ENCODE measurements at places on chromosomes 3 and 15.

- peak; percentile 29 for DNase-seq
Measured at GRCh38 chr15:34582461-34583371, 735 bp downstream of the GOLGA8B start.

DNA sequence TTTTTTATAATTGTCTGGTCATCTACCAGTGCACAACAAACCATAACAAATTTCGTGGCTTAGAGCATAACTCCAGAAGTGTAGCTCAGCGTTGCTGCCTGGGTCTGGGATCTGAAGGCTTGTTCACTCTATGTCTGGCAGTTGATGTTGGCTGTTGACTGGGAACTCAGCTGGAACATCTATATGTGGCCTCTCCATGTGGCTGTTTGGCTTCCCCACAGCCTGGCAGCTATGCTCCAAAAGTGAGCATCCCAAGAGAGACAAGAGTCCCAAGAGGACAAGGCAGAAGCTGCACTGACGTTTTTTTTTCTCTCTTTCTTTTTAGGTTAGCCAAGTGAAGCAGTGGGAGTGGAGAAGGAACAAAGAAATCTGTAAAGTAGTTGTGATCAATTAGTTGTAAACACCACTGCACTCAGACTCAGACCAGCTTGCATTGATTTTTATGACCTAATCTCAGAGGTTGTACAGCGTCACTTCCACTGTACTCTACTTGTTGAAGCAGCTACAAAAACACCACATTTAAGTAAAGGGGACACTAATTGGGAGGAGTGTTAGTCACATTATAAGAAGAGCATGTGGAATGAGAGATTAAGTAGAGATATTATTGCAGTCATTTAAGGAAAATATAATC lies 2.5 kb upstream of the GPR176 start:
- no peak for DNase-seq

GRCh38 chr3:184574515-184575417 lies 13.2 kb downstream of the EPHB3 start:
- DNase-seq = no peak

DNA sequence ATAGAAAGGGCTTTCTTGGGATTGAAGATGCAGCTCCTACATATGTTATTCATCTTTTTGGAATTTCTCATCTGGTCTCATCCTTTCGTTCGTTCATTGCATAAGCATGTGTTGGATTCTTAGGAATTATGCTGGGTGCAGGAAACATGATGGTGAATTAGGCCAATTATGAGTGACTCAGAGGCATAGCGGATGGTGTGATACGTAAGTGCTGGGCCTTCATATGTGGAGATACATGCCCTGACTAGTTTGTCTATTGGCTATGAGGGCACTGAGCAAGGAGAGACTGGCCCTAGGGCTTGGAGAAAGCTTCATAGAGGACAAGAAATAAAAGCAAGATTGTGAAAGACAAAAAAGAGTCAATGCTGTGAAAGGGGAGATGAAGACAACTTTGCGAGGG lies 235.1 kb downstream of the MYRIP start:
- no peak for DNase-seq

DNA sequence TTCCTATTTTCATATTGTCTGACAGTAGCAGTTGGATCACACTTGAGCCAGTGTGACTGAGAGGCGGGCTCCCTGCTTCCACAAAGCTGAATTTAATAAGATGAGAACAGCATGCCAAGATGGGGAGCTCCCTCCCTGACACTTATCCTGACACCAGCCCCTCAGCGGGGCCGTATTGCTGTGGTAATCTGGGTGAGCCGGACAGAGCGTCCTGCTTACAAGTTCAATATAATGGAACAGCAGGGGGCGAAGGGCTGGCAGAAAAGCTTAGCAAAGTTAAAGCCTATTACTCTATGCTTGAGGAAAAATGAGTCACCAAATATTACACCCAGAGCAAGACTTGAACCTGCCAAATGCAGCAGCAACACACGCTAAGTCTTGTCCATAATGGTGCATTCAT lies 163.8 kb upstream of the CMC1 start:
- no peak for DNase-seq

DNA sequence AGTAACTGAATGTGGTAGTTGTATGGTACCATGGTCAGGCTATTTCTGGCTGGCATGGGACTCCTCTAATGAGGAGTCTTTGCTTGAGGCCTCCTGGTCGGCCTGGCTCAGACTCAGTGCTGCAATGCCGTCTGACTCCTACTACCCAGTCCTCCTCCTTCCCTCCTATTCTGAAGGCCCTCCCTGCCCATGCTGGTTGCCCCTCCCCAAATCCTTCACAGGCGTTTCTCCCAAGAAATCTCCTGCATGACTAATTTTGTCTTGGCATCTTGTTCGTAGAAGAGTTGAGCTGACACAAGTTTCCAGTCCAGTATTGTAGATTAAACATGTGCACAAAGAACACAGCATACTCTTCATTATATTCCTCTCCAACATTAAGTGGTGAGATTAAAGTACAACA lies 115.5 kb downstream of the NFKBIZ start:
- no peak for DNase-seq

DNA sequence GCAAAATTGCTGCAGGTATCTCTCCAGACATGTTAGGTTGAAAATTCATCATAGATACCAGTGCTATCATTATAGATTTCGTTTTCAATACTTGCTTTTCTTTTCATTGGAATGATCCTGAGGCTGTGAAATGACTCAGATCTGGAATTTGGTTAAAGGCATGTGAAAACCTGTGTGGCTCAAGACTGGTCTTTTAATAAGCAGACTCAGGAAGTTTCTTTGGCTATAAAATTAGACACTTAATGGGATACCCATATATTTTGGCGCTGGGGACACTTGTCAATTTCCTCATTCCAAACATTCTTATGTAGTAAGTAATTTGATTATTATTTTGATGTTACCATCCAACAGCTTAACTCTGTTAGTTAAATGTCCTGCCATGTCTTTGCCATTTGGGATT lies 1041.1 kb upstream of the GBE1 start:
- no peak for DNase-seq

- DNase-seq = no peak
Measured at GRCh38 chr15:33204926-33205325, 10.4 kb upstream of the FMN1 start.

- no peak for DNase-seq
Measured at GRCh38 chr15:81373176-81373575, 837 bp downstream of the TMC3 start.

DNA sequence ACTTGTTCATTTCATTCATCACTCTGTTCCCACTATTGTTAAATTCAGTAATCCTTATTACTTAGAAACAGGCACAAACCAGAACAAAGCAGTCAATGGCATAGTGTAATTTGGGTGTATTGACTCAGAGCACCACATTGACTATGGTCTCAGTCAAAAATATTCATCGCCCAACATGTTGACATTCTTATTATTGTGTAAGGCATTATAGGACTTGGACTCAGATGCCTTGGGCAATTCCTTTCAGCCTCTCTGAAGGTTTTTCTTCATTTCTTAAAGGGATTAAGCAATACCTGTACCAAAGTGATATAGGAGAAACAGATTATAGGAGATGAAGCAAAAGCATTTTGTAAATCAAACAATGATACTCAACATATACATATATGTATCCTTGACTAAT lies 114.7 kb upstream of the BHLHE40 start:
- DNase-seq = no peak

DNA sequence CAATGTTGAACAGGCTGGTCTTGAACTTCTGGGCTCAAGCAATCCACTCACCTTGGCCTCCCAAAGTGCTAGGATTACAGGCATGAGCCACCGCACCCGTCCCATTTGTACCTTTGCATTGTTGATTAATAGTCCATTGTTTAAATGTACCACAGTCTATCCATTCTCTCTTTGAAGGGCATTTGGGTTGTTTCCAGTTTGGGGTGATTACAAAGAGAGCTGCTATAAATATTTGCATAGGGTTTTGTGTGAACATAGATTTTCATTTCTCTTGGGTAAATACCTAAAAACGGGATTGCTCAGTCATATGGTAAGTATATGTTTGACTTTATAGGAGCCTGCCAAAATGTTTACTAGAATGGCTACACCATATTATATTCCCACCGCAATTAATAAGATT lies 13.7 kb upstream of the PTPRG start:
- no peak for DNase-seq

GRCh38 chr3:147680837-147681483 lies 271.8 kb downstream of the ZIC1 start:
- no peak for DNase-seq

- no peak for DNase-seq
Measured at GRCh38 chr3:126111126-126111551, 27.2 kb upstream of the SLC41A3 start.

GRCh38 chr3:23754215-23754614 lies 51.5 kb upstream of the UBE2E1 start:
- no peak for DNase-seq

GRCh38 chr15:98684995-98685525 lies 36.7 kb downstream of the IGF1R start:
- no peak for DNase-seq

- DNase-seq = no peak
Measured at GRCh38 chr3:20811631-20812030, 625.6 kb upstream of the SGO1 start.

DNA sequence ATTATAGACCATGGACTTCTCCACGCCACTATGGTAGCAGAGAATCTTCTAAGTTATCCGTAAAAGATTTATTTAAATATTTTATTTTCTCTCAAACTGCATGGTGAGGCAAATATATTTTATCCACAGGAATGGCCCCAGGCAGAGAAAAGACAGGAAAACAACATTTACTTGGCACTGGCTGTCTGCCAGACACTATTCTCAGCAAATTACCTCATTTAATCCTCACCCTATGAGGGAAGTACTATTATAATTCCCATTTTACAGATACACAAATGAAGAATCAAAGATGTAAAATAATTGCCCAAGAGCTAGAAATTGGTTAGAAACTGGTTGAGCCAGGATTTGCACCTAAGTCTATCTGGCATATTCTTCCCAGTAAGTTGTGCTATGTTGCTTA lies 361.4 kb upstream of the IL12A start:
- no peak for DNase-seq

DNA sequence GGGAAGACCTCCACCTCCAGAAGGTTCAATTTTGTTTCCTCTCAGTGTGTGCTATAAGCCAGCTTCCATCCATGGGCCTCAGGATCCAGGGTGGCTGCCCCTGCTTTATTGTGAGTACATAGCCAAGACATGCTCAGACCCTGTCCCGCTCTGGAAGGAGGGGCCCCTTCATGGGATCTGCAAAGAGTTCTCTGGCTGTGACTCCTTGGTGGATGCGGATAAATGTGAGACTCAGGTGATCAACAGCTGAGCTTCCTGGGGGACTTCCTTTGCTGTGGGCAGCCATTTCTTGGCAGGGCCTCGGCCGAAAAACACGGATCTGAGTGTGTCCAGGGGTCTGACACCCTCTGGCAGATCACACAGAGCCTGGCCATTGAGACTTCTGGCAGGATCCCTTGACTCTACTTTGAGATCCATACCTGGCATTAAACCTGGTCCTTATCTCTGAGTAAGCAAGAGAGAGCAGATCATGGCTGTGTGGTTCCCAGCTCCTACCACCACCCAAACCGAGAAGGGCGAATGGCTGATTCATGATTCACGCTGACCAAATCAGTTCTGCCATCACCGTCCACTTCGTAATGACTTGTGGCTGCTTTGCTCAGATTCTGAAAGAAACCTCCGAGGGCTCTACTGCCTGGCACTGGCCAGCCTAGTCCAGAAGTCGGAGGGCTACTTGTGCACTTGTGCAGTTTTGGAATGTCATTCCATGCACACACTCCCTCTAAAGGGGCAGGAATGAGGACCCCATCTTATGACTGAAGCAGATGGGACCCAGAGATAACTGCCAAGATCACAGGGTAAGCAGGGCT lies 68.1 kb downstream of the SENP2 start:
- no peak for DNase-seq

DNA sequence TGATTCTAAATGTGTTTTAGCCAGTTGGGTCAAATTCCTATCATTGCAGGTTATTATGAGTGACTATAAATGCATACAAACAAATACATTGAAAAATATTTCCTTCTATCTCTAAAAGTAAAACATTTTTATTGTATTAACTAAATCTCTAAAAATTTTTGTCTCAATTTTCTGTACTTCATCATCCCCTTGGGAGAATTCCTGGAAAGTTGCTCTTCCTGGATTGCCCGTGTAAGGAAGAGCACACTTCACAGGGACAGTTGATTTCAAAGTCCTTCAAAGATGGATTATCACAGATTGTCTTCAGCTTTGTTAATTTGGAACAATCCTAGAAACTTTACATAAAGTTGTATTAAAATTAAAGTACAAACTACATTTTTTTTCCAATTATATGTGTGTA lies 595.6 kb downstream of the ROBO1 start:
- no peak for DNase-seq

- no peak for DNase-seq
Measured at GRCh38 chr3:195210266-195210973, 60.5 kb downstream of the XXYLT1 start.

DNA sequence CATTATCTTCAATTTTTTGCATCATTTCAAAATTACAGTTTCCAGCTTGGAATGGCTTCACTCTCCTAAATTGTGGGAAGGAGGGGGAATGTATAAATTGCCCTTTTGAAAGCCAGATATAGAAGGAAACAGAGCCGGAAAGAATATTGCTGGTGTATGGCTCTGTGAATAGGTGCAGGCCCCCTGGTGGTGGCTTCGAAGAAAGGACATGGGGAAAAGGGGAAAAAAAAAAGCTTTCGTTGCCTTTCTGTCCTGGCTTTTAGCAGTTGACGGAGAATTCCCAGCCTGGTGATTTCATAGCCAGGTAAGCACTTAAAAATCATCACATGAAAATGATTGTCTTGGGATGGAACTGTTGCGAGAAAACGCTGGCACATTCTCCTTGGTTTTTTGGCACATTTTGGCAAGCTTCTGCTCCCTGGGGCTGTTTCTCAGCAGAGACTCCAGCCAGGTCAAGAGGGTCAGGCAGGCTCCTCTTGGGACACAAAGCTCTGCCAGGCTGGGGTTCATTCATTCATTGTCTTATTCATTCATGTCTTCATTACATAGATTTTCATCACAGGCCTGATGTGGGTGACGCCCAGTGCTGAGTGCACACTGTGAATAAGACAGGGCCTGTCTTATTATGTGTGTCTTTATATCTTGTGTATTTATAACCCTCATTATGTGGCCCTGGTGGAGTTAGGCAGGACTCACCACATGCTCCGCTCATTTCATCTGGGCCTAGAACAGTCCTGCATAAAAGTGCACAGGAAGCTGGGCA lies 300.0 kb upstream of the TPM1 start:
- no peak for DNase-seq

DNA sequence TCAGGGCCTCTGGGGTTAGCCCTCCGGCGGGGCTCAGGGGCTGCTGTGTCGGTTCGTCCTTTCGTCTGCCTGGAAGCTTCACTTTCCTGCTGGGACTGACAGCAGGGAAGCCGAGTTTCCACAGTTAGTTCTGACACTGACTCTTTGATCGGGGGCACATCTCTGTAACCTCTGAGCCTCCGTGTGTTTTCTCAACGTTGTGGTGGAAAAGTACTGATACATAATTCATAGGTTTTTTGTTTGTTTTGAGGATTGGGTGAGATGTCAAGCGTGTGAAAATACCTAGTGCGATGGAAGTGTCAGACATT lies 481 bp downstream of the AP4E1 start:
- no peak for DNase-seq

- DNase-seq = no peak
Measured at GRCh38 chr3:23663661-23664186, 142.0 kb upstream of the UBE2E1 start.

- DNase-seq = no peak
Measured at GRCh38 chr15:50046867-50047266, 72.2 kb downstream of the ATP8B4 start.
